ENCODE measurements at places on chromosomes 6 and 20. TPM values are rescaled to one million over a fixed set of nuclear protein-coding genes. Genes with fewer than 3 reads are reported as not detected.

HLA-DMA gene
- total RNA-seq, result 1.7 TPM

DNAH8 gene
- 0.39 TPM for total RNA-seq

POPDC3 gene
- 0.86 TPM for total RNA-seq

TRIM15 gene
- total RNA-seq, result not detected

CD109 gene
- 0.73 TPM for total RNA-seq

TCP11 gene
- total RNA-seq, result not detected

ANGPT4 gene
- 0.07 TPM for total RNA-seq

CCN5 gene
- not detected for total RNA-seq

CCDC170 gene
- 0.25 TPM for total RNA-seq

PLCB1 gene
- total RNA-seq, result 13.7 TPM

PAX1 gene
- not detected for total RNA-seq

OR2H2 gene
- total RNA-seq, result not detected

ZNF217 gene
- total RNA-seq, result 35.5 TPM

IPCEF1 gene
- 0.28 TPM for total RNA-seq

GPSM3 gene
- 8.0 TPM for total RNA-seq

TMEM14A gene
- total RNA-seq, result 27.8 TPM

GSTA3 gene
- not detected for total RNA-seq

SCGN gene
- total RNA-seq, result not detected

SLC12A5 gene
- 9.6 TPM for total RNA-seq

THBD gene
- total RNA-seq, result 0.12 TPM

MATN4 gene
- total RNA-seq, result not detected

Data from neural crest cell (in vitro differentiated cells).